ENCODE measurements at places on chromosomes 1 and 21.
A peak's percentile ranks its signal among the peaks of the same experiment; 100 is the strongest.

DNA sequence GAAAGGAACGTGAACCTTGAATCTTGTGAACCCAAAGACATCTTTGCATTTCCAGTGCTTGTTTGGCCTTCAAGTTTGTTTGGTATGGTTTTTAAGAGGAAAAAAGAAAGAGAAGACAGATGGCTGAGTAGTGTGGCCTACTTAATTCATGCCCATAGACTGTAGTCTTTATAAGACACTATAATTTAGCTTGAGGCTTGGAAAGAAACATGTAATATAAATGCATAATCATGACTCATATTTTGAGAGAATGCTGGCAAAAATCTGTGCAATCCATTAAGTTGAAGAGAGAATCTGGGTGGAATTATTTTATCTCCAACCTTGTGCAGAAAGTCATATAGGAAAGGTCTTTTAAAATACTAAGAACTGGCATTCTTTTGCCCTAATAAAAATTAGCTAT is 179.3 kb downstream of the SIPA1L2 start:
- peak; percentile 42 for DNase-seq

GRCh38 chr1:2890221-2890850 is 88.8 kb upstream of the TTC34 start:
- DNase-seq, result no peak

DNA sequence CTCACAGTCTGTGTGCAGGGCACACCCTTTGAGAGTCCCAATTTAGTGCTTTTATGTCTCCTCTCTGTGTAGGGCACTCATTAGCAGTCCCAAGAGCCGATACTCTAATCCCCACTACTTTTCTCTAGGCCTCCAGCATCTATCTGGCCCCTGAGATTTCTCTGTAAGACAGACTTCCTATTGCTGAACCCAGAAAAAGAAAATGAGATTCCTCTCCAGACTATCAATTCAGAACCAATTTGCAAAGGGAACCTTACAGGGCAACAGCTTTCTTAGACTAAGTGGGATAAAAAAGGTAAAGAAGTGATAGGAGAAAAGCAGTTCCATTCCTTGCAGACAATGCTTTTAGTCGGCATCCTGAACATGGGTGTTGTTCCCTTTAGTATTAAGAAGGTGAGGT is 172.2 kb downstream of the EDEM3 start:
- DNase-seq, result no peak

- no peak for DNase-seq
These were observed 13.8 kb downstream of the WLS start for GRCh38 chr1:68218490-68218889.

DNA sequence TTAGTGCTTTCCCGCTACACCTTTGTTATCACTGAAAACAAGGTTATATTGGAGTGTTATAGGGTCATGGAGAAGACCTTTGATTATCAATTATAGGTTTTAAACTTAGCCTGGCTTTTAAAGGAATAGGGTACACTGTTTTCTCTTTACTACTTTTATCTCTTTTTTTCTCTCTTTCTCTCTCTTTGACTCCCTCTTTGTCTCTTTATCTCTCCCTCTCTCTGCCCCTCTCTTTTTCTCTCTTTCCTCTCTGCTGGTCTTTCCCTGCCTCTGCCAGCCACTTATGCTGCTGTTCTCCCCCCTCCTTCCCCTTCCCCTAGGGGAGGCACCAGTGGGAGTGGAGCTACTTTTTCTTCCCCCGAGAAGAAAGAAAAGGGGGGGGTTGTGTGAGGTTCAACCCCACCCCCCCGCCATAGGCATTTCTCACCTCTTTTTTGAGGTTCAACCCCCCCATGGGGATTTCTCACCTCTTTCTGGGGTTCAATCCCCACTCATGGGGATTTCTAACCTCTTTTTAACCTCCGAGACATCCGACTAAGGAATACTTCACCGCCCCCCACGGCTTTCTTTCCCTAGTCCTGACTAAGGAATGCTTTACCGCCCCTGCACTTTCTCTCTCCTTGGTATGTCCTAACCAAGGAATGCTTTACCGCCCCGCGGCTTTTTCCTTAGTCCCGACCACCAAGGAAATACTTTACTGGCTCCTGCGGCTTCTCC is 17.2 kb upstream of the ZBTB8B start:
- peak; percentile 90 for DNase-seq

GRCh38 chr1:143736562-143736961 is 235.2 kb downstream of the FAM72C start:
- no peak for DNase-seq

GRCh38 chr1:10544239-10544638 is 69.5 kb downstream of the PEX14 start:
- no peak for DNase-seq

DNA sequence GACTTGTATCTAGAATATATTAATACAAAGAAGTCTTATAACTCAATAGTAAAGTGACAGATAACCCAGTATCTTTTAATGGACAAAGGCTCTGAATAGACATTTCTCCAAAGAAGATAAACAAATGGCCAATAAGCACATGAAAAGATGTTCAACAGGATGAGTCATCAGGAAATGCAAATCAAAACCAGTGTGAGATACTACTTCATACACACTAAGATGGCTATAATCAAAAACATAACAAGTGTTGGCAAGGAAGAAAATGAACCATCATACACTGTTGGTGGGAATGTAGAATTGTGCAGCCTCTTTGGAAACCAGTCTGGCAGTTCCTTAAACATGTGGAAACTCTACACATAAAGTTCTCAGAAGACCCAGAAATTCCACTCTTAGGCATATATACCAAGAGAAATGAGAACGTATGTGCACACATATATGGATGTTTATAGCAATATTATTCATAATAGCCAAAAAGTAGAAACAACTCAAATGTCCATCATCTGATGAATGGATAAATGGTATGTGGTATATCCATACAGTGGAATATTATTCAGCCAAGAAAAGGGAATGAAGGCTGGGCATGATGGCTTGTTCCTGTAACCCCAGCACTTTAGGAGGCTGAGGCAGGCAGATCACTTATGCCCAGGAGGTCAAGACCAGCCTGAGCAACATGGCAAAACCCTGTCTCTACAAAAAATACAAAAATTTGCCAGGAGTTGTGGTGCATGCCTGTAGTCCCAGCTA is 9.9 kb upstream of the MPL start:
- DNase-seq, result peak; percentile 58

DNA sequence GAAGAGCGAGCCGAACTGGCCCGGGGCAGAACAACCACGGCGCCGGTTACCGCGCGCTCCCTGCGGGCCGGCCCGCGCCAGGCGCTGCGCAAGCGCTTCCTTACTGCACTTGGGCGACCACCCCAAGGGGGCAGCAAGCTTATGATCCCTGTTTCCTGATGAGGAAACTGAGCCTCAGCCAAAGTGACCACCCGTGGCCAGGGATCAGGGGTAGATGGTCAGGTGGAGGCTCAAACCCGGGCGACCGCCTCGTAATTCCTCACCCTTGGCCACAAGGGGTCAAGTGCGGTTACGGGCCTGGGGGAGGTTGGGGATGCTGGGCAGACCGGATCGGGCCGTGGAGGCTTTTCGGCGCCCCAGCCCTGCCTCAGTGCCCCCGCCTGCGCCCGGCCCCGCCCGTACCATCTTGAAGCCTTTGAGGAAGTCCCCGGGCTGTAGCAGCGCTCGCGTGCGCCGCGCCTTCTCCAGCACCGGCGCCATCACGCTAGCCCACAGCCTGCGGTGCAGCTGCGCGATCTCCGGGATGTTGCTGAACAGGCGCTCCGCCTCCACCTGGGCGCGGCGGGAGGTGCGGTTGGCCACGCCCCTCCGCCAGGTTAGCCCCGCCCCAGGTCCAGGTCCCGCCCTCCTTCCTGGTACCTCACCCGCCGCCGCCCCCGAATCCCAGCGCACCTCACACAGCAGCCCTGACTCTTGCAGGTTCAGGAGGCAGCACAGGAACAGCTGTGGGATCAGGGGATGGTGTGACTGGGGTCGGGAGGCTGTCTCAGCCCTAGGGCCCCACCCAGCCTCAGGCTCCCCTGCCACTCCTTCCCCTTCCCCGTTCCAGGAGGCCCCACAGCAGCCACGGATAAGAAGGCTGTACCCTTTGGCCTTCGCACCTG is 5.4 kb upstream of the TNFRSF25 start:
- no peak for DNase-seq

GRCh38 chr1:55378582-55378981 is 163.4 kb upstream of the USP24 start:
- DNase-seq, result peak; percentile 29

- peak; percentile 26 for DNase-seq
These were observed 15.9 kb upstream of the ADAMTS5 start for GRCh38 chr21:26982767-26983166.

DNA sequence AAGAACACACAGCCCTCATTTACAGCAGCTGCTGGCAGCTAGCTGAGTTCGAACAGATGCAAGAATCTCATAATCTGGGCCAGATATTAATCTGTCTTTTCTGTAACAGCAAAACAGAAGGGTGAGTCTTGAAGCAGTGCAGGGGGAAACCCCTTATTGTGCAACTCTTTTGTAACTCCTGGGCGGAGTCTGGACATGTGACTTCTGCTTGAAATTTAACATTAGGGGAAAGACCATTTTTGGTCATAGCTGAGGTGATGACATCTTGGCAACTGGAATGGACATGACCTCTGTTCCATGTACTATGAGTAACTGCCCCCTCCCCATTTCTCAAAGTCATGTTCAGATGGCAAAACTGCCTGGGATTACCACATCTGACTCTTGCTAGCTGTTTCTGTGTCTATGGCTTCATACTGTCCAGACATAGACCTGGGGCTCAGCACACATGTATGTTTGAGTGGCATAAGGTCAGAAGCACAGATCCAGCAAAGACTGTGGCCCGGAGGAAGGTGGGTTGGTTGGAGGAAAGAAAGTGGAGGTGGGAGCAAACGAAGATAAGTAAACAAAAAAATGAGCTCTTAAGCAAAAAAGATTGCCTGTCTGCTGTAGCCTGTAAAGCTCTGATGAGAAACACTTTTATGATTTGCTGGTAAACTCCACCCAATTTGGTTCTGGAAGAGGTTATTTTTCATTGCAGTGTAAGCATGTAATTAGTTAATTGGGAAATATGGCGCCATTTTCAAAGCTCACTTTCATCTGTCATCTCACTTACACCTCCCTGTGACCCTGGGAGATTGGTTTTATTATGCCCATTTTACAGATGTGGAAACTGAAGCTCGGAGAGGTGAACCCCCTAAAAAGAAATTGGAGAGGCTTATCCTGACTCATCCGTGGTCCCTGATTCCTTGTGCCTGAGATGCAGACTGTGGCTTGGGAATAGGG is 26.1 kb downstream of the ETS2 start:
- peak; percentile 95 for DNase-seq

GRCh38 chr21:36510911-36511310 is 31.0 kb upstream of the CLDN14 start:
- no peak for DNase-seq

DNA sequence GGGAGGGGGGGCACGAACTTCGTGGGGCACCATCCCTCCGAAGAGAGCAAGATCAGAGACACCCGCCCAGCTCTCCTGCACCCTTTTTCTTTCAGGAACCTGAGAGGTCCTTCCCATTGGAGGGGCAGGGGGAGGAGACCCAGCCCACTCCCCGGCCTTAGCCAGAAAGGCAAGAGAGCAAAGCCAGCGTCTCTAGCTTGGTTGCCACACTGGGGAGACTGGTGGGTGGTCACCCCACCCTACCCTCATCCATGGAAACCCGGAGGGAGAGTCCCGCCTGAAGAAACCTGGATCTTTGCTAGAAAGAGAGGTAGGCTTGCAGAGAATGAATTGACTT is 246 bp downstream of the ATP2B4 start:
- no peak for DNase-seq

DNA sequence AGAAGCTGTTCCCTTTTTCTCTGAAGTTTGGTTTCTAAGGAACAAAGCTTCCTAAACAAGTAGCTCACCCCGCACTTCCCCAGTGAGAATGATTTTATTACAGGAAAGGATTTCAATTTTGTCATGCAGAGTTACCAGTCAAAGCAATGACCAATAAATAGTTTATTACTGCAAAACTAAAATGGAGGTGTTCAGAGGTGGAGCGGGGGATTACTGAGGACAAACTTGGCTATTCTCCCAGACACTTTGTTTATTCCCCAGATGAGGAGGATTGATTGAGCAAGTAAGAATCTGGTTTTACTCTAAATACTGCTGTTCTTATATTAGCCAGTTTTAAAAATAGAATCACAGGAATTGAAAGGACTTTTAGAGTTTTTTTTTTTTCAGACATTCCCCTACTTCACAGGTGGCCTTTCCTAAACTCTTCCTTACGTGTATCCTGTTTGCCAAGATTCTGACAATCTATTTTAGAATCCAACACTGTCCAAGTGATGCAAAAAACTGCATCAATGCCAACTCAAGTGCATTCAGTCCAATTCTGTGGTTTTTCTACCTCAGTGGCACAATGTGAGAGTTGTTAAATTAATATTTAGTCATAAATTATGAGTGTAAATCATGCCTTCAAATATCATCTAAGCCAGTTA is 136.1 kb downstream of the TNFSF18 start:
- DNase-seq, result peak; percentile 47

DNA sequence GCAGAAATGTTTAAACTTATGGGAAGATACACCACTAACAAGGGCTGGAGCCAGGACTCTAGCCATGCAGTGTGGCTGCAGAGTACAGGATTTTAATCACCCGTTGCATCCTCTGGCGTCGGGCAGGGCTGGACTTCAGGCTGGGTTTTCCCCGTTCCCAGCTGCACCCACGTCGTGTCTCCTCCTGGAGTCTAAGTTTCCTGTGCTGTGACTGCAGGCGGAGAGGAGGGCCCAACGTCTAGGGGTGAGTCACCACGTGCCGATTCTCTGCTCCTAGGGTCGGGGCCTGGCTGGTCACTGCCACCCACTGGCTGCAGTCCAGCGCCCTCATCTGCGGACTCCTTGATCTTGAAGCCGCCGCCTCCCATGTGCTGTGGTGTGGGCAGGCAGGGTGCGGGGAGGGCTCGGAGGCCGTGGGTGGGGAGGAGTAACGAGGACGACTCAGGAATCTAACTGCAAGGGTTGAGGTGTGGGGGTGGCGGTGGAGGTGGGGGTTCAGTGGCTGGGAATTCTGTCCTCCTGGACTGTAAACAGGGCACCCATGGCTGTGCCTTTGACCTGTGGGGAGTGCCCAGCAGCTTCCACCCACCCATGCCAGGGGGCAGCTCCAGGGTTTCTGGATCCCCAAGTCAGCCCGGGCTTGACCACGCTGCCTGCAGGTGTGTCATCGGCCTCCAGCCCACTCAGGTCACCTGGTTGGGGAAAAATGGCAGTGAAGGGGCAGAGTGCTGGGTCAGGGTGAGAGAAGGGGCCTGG is 77.8 kb downstream of the ALPL start:
- peak; percentile 85 for DNase-seq

- peak; percentile 97 for DNase-seq
These were observed 139.9 kb downstream of the DHRS3 start for GRCh38 chr1:12477936-12478611.

DNA sequence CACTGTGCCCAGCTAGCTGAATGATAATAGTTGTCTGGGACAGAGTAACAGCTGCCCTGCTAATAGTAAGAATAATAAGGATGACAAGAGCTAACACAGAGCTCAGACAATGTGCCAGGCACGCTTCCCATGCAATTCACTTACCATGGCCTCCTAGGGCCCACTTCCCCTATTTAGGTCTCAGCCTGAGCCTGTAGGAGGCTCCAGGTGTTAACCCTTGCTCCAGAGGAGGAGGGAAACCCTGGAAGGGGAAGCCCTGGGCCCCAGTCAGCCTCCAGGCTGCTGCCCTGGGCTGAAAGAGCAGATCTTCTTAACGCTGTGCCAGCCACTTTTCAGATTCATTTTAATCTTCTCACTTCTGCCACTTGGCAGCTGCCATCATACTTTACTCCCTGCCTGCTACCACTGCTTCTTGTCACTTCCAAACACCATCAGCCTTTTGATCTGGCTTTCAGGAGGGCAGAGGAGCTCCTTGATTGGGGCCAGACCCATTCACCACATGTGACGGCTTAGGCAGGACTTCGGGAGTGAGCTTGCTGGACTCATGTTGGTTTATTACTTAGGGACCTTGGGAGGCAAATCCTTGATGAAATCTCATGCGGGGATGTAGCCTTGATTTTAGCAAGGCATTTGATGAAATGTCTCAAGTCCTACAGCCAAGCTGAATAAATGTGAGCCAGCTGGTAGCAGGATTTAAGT is 66.7 kb upstream of the PARP1 start:
- no peak for DNase-seq

All from fibroblast of skin of scalp (primary cell).